NCI-H748 treated with DMSO at 0.1 percent for 48 hours (cell line): ENCODE measurements at places on chromosomes 16 and 17.

- DNase-seq, result no peak
Measured at GRCh38 chr16:87789437-87790291, 23.9 kb upstream of the KLHDC4 start.

- no peak for DNase-seq
Measured at GRCh38 chr16:49478616-49479015, 105.0 kb downstream of the C16orf78 start.

GRCh38 chr17:42387661-42388380 is 421 bp downstream of the STAT3 start:
- DNase-seq, result peak; percentile 44

GRCh38 chr17:34706029-34706428 is 126.6 kb downstream of the TMEM132E start:
- DNase-seq, result no peak

DNA sequence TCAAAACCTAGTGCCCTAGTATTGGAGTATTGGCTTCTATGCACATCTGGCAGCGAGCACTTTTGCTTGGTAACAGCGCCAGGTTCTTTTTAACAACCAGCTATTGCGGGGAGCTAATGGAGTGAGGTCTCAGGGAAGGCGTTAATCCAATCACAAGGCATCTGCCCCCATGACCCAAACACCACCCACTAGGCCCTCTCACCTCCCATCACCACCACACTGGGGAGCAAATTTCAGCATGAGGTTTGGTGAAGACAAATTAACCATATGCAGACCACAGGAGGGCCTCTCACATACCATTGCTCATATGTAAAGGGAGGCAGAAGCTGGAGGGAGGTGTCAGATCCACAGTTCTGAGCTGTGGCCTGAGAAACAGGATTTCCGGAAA is 893 bp upstream of the ODF4 start:
- DNase-seq, result no peak

GRCh38 chr17:7131423-7131791 is 16.8 kb upstream of the ASGR2 start:
- no peak for DNase-seq

DNA sequence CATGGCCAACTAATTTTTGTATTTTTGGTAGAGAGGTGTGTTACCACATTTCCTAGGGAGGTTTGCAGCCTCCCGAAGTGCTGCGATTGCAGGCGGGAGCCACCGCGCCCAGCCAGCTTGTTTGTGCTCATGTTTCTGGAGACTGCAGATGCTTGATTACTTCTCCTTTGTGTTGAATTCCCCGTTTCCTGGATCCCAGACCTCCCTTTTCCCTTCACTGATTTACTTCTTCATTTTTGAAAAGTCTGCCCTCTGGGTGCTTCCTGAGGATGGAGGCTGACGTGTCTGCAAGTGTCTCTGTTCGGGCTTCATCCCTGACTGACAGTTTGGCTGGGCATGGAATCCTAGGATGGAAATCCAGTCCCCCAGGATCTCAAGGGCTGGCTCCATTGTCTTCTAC is 7.0 kb upstream of the TRIM47 start:
- DNase-seq, result no peak
